Activated CD4-positive, alpha-beta T cell treated with anti-CD3 and anti-CD28 coated beads for 4 hours (primary cell): ENCODE measurements at places on chromosomes 3 and 15.

GRCh38 chr3:32888739-32889138, 62.7 kb upstream of the CCR4 start:
- DNase-seq, result no peak

GRCh38 chr3:172569128-172570008, 46.1 kb upstream of the TNFSF10 start:
- no peak for DNase-seq

DNA sequence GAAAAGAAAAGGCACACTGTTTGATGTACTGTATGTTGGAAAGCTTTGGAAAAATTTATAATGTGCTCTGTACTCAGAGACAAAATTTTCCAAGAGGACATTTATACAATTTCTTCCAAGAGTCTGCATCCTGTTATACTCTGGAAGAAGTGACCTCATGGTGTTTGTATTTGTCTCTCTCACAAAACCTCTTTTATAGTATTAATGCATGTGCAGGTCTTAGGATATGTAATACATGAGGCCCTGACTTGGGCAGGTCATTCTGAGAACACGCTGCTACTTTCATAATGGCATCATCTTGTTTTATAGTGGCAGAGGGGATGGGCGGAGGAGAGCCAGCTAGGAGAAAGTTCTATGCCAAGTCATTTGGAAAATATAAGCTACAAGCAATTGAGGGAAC, 72.0 kb upstream of the P3H2 start:
- no peak for DNase-seq

DNA sequence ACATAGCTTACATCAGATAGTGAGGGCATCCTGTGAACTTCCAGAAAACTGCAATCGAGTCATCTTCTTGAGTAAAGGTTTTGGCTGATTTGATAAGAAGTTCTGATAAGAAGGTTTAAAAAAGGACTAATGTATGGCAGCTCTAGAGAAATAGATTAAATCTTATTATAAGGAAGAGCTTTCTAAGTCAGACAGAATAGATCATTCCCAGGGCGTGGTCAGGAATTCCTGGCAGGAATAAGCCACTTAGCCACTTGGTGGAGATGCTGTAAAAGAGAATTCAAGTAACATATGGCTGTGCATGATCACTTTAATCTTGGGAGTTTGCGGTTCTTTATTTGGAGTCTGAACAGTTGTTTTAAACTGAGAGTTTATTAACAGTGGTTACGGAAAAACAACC, 17.4 kb downstream of the PGBD4 start:
- DNase-seq, result no peak

DNA sequence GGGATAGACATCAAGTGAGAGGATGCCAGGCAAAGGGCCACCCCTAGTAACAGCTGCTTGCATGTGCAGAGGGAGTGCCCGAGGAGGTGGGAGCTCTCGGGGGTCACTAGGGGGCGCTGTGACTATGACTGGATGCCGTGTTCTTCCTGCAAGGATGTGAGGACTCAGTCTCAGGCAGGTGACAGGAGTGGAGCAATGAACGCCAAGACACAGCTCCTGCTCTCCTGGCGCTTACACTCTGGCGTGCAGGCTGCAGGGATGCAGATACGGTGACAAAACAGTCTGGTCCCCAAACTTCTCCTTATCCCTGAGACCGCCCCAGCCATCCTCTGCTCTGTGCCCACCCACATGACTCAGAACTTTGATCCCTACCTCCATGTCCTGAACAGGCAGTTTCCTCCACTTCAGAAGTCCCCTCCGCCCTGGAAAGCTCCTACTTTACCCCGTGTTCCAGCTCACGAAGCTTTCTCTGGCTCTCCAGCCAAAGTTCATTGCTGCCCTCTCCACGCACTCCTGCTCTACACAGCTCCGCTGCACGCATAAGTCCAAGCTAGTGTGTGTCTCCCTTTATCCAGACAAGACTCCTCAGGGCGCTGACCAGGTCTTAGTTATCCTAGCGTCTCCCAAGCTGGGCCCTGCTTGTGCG, 14.7 kb downstream of the RHOV start:
- peak; percentile 82 for DNase-seq

GRCh38 chr3:63870615-63871005, 6.9 kb downstream of the ATXN7 start:
- DNase-seq, result no peak

DNA sequence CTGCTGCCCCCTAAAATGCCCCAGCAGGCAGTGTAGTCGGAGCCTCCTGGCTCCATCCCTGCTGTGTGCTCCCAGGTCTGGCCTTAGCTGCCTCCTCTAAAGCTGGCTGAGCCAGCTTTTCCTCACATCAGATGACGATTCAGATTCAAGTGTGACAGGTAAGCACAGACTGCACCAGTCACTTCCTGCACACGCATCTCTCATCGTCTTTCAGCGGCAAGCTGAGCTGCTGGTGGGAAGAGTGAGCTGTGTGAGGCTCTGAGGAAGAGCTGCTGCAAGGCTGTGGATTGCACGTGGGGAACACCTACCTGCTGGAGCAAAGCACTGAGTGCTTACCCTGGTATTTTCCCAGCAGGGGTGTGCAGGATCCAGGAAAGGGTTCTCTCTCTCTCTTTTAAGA, 88.4 kb upstream of the RPL32 start:
- DNase-seq, result no peak

GRCh38 chr15:35721751-35722150, 175.8 kb upstream of the DPH6 start:
- DNase-seq, result no peak

DNA sequence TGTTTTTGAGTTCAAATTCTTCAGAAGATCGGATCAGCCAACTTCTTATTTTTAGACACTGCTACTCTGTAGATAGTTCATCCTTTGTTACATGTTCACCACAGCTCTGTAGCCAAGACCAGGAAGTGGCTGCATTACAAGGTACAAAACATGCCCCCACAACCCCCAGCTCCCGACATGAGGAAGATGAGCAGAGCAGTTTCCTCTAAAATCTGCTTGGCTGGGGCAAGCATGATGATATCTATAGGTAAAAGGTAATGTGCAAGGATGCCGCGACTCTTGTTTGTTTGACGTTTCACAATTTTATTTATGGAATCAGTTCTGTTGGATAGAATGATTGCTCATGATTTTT, 126.5 kb upstream of the GRM7 start:
- DNase-seq, result no peak

DNA sequence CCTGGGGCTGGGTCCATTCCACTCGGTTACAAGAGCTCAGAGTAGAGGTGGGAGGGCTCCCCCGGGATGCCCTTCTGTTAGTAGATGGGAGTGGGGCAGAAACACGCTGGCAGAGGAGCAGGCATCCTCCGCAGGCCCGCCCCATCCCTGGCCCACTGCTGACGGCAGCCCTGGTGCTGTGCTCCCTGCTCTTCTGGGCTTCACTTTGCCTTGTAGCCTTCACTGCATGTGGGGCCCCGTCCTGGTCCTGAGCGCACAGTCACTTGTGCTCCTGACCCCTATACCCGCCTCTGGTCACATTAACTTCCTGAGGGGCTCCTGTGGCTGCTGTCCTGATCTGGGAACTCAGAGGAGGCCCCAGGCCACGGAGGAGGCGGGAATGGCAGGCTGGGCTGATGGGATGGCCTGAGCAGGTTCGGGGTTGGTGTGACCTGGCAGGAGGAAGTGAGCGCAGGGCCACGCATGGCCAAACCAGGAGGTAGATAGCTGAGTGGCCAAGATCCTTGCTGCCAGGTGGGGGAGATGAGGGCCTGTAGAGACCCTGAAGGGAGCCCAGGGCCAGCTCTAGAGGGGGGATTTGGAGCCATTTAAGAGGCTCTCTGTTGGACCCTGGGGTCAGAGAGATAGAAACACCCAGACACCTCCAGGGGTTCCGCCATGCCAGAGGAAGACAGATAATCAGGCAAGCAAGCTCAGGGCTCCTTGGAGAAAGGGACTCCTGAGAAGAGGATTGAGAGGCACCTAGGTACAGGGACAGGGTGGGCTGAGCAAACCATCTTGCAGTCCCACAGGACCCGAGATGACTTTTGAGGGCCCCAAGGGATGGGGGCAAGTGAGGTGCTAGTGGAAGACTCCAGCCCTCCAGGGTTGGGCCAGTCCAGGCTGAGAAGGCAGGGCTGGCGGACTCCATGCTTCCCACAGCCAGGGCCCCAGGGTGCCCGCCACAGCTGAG, 92.2 kb upstream of the PRR23E start:
- DNase-seq, result no peak

DNA sequence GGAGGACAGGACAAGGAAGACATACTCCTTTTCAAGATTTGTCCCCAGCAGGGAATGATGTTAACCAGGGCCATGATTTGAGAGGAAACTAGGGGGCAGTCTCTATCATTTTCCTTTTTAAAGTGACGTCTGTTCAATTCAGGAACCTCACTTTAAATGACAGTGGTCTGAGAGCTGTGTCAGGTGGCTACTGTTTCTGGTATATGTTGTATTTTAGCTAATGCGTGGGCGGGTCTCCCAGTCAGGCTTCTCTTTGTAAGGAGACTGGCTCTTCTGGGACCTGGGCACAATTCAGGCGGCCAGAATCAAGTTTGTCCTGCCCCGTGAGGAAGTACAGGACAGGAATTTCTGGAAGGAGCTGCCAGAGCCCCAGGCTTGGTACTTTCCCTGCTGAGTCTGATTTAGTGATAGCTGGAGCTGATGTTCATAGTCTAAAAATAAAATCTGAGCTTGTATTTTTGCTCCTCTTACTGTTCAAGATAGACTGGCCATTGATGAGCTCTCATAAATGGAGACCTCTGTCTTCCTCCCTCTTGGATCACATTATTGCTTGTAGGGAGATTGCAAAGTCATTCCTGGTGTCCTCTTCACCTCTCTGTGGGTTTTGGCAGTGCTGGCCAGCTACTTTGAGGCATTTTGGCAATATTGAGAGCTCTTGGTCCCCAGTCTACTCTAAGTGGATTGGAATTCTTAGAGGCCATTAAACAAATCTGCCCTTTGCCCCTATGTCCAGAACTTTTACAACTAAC, 25.6 kb downstream of the SQOR start:
- no peak for DNase-seq

DNA sequence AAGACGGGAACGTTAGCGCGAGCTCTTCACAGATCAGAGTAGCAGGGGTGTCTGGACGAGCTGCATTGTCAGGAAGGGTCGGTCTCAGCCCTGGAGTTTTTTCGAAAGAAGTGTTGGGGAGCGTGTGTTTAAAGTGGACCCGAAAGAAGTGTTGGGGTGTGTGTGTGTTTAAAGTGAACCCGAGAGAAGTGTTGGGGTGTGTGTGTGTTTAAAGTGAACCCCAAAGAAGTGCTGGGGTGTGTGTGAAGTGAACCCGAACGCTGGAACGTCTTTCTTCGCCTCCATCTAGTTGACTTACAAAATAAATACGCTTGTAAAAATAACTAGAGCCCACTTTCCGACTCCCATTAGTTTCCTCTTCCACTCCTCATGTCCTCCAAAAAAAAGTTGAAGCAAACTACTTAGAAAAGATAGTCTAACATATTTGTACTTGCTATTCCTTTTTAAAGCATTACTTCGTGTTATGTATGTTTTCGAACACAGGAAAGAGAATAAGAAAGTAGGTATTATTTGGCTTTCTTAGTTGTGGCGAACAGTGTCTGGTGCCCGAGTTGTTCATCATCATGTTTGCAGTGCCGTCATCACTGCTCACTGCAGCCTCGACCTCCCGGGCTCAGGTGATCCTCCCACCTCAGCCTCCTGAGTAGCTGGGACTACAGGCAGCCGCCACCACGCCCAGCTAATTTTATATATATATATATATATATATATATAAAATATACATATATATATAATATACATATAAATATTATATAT, 1.0 kb downstream of the LRCH3 start:
- DNase-seq, result peak; percentile 27

DNA sequence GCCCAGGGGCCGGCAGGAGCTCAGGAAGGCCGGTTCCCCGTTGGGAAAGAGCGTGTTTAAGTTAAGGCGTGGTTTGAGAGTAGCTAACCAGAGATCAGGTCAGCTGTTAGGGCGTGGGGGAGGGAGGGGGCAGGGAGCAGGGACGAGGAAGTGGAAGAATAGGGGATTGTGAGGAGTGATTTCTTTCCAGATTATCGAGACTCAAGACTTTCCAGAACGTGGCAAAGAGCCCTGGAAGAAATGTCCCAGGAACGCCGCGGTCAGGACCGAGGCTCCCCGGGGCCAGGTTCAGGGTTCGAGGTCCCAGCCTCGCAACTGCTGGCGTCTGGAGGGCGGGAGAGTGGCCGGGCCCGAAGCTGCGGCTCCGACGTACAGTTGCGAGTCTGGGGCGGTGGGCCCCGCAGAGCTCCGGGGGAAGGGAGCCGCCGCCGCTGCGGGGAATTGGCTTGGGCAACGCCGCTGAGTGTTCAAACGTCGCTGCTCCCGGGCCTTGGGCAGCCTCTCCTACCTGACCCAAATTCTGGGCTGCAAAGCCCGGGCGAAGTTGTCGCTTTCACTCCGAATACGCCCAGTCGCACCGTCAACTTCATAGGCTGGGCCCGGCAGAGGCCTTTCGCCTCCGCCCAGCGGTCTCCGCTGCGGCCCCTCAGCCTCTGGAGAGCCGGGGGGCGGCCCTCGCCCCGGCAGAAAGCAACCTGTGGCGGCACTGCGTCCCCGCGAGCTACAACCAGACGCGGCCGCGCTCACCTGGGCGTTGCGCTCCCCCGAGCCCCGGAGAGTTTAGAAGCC, 9.5 kb downstream of the ISL2 start:
- DNase-seq, result no peak

GRCh38 chr3:151644020-151644620, 89.6 kb upstream of the AADACL2 start:
- no peak for DNase-seq

- no peak for DNase-seq
Observed at GRCh38 chr3:129344540-129345220, 66.0 kb downstream of the HMCES start.

GRCh38 chr15:42152196-42152920, 4.1 kb downstream of the PLA2G4F start:
- DNase-seq, result no peak

- peak; percentile 43 for DNase-seq
Observed at GRCh38 chr15:69976366-69976994, 121.2 kb downstream of the TLE3 start.

DNA sequence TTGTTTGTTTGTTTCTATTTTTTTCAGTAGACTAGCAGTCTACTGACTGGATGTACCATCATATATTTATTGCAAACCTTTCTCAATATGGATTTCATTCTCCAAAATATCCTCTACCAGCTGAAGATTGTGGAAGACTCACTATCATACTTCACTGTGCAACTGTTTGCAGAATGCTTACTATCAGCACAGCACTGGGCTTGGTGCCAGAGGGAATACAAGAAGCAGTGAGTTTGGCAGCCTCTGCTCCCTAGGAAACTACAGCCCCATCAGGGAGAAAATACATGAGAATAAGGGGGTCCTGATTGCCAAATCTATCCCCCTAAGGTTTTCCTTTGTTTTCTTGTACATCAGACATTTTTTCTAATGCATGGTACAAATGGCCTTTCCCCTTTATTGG, 27.5 kb downstream of the AQP9 start:
- no peak for DNase-seq

- no peak for DNase-seq
Observed at GRCh38 chr3:78494851-78495250, 1272.9 kb downstream of the ROBO1 start.

- DNase-seq, result no peak
Observed at GRCh38 chr3:170909129-170909903, 879 bp upstream of the EIF5A2 start.

DNA sequence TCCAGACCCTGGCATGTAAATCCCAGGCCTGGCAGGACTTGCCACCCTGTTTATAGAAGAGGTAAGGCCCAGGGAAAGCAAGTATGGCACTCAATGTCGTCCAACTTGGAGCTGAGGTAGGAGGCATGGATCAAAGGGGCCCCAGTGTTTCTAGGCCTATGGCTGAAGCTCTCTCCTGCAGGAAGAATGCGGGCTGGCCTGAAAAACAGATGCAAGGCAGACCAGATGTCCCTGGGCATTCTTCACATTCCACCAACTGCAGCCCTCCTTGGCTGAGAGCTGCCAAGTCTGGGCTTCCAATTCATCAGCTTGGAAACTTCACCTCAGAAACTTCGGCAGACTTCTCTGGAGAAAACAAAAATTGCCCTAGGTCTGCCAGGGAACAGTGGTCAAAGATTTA, 22.2 kb downstream of the MESD start:
- DNase-seq, result no peak
